NCI-H1417 treated with DMSO at 0.1 percent for 48 hours (cell line): ENCODE measurements at places on chromosomes 2 and 18.

DNA sequence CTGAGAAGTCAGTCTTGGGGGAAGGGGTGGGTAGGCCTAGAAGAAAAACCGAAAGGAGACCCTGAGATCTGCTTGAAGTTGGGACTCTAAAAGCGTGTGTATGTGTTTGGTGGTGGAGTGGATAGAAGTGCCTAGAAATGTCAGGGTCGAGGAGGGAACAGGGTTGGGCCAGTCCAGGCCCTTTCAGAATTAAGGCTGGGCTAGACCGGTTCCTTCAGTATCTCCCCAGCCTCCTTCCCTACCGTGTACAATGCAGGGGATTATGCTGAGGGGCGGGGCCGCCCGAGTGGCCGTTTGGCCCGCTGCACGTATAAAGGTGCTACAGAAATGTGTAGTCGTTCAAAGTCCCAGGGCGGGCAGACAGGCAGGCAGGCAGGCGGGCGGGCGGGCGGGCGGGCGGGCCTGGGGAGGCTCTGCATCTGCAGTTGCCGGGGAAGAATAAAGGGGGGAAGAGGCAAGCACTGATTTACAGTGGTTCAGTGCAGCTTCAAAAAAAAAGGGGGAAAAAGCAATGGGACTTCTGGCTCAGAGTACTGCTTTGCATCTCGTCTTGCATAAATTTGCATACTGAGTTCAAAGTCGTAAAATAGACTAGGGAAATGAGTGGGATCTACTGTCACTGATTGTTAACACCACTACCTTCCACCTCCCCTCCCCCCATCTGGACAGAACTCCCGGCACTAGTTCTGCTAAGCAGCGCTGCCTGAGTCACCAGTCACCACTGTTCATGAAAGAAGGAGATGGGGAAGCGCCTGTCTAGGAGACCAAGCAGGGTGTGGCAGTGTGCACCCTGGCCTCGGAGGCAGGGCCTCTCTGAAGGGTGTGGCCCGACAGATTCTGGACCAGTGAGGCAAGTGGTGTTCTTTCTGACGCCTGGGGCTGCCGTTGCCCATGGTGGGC lies 3.6 kb downstream of the IGFBP2 start:
- DNase-seq: no peak

DNA sequence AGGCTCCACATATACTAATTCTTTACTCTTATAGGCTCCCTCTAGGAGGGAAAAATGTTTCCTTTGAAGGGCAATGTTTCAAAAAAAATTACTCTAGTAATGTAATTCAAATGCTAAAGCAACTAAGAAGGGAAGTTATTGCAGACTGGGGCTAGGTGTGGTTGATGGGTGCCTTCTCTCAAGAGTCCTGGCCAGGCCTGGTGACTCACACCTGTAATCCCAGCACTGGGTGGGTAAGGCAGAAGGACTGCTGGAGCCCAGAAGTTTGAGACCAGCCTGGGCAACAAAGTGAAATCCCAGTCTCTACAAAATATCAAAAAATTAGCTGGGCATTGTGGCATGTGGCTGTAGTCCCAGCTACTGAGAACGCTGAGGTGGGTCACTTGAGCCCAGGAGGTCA lies 31.2 kb upstream of the CDKL4 start:
- DNase-seq: no peak

GRCh38 chr2:61775956-61776570 lies 77.8 kb downstream of the FAM161A start:
- no peak for DNase-seq

- DNase-seq: no peak
These were observed 158.0 kb downstream of the LTBP1 start for GRCh38 chr2:33104726-33105125.

DNA sequence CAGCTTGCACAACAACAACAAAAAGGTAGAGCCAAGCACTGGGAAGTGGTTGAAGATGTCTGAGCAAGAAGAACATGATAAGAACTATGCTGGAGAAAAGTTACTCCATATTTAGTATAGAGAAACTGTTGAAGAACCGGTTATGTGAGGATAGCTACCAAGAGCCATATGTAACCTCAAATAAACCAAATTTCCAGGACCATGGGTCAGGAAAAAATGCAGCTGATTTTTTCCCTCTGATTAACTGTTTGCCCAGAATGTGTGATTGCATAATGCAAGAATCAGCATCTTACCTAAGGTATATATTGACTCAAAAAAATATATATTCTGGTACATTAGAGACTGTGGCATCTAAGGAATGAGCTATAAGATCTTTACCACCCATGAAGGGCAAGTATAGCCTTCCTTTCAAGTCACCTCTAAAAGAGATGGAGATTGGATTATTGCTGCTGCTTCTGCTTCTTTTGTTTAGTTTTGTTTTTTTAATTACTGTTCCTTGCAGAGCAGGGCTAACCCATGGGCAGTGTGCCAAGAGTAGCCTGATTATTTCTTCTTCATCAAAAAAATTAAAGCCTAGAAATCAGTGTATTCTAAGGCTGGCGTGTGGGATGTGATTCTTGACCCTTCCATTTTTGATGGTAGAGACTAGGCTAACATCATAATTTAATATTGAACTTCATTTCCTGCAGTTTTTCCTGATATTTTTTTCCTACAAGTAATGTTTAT lies 76.9 kb upstream of the MAP3K20 start:
- DNase-seq: no peak
